ENCODE measurements at places on chromosomes 16 and 17.
A peak's percentile ranks its signal among the peaks of the same experiment; 100 is the strongest.

GRCh38 chr16:52976539-52977167 is 76.0 kb downstream of the CHD9NB start:
- no peak for DNase-seq

DNA sequence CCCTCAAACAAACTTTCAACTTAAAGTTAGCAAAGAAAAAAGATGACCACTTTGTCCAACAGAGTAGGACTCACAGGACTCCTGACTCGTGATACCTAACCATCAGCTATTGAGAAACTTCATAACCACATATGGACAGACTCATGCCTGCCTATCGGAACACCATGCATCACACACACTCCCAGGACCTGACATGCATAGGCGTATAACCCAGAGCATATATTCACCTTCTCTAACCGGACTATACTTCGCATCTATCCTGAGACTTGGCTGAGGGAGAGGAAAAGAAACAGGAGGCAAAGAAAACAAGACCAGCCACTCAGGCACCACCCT is 2.2 kb downstream of the PIP4K2B start:
- no peak for DNase-seq

DNA sequence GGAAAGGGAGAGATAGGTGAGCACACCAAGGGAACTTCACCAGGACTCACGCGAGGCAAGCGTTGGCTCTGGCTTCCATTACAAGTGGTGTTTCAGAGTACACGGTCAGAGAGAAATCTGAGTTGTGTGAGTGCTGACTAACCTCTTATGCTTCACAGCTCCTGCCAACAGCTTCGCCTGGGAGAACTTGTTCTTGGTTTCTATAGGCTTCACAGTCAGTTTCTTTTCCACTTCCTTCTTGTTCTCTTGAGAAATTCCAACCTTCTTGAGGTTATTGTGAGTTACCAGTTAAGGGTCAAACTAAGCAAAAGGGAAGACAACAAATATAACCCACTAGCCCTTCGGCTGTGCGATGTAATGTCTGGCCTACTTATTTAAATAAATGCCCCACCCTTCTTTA is 18.9 kb downstream of the PSME3IP1 start:
- DNase-seq = no peak

GRCh38 chr16:48574766-48575165 is 35.2 kb downstream of the N4BP1 start:
- DNase-seq = no peak

DNA sequence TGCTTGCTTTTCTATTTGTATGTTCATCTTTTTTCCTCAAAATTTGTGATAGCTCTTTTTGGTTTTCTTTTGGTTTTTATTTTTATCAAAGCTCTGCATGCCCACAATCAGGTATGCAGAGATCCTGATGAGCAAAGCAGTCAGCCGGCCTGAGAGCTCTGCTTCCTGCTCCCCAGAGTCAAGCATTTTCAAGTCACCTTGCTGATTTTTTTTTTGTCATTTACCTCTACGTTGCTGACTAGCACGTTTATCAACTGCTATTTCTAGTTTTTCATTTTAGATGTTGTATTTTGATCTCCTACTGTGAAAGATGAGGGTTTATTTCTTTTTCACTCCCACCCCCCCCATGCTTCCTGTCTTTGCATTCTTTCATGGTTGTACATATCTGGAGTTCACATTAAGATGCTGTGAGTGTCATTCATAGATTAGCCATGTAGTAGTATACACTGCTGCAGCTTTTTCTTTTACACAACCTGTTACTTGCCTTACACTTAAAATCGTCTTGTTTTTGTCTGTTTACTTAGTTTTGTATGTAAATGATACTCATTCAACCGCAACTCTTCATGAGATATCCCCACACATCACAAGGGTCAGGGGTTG is 196.2 kb downstream of the LGALS9B start:
- DNase-seq = no peak

GRCh38 chr17:7429722-7430121 is 1.1 kb downstream of the SPEM3 start:
- no peak for DNase-seq

DNA sequence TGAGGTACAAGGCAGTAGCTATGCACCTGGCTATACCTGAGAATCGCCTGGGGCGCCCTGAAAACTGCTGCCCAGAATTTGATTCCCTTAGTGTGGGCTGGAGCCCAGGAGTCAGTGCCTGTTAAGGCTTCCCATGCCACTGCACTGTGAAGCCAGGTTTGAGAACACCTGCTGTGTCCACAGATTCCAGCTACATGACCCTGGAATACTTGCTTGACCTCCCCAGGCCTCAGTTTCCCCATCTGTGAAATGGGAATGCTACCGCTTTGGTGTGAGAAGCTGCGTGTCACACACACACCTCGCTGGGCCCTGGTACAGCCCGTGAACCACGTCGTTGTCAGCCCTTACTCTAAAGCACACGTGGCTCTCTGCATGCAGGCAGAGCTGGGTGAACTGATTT is 271.0 kb downstream of the C16orf95 start:
- no peak for DNase-seq

GRCh38 chr17:37090941-37091340 is 142.2 kb downstream of the AATF start:
- peak; percentile 31 for DNase-seq

GRCh38 chr16:68367030-68367429 is 56.2 kb downstream of the PRMT7 start:
- DNase-seq = no peak

- peak; percentile 88 for DNase-seq
These were observed 72.8 kb upstream of the MED9 start for GRCh38 chr17:17403899-17404576.

DNA sequence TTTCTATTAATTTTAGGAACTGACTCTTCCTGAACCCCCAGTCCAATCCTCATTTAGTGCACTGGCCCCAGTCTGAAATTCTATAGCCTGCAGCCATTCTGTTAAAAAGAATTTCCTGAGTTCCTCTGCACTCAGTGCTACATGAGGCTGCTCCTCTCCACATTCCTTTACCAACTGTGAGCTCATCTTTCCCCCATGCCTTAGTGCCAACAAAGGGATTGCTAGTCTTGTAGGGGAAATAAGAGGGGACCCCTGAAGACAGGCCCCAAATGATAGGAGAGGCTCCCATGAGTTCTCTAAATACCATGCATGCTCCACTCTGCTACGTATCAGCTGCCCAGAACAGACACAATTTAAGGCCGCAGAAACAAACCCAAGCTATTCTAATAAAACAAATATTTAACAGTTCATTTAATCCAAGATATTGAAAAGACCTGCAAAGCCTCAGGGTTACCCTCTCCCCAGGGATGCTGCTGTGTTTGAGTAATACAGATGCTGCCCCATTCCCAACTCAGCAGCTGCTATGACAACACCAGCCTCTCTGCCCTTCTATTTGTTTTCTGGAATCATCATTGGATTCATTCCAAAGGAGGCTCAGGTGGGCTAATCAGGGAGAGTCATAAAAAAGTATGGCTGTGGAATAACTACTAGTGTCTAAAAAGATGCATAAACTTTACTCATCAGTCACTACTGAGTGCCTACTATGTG is 228.5 kb downstream of the TOX3 start:
- DNase-seq = no peak

GRCh38 chr17:6393351-6393952 is 41.5 kb downstream of the AIPL1 start:
- peak; percentile 62 for DNase-seq

GRCh38 chr16:85946541-85947124 is 47.7 kb downstream of the IRF8 start:
- no peak for DNase-seq

GRCh38 chr16:72312828-72313227 is 140.9 kb upstream of the PMFBP1 start:
- DNase-seq = peak; percentile 39

Measured in spinal cord (tissue), 10 donors.